T-cell (primary cell): ENCODE measurements at places on chromosomes 12 and 14. TPM values are rescaled to one million over a fixed set of nuclear protein-coding genes. Genes with fewer than 3 reads are reported as not detected.

C12orf54 gene
- not detected for total RNA-seq

RIN3 gene
- total RNA-seq, result 96.1 TPM

BEGAIN gene
- 1.6 TPM for total RNA-seq

RDH16 gene
- 1.1 TPM for total RNA-seq

MNAT1 gene
- total RNA-seq, result 19.2 TPM

MFAP5 gene
- not detected for total RNA-seq

CELA1 gene
- 0.47 TPM for total RNA-seq

RPL10L gene
- total RNA-seq, result not detected

RTL1 gene
- not detected for total RNA-seq

APAF1 gene
- 20.7 TPM for total RNA-seq

EMP1 gene
- 2.8 TPM for total RNA-seq

SENP1 gene
- 29.1 TPM for total RNA-seq

TNFRSF1A gene
- total RNA-seq, result 36.3 TPM

ANO2 gene
- not detected for total RNA-seq

ACSM4 gene
- not detected for total RNA-seq

NTN4 gene
- total RNA-seq, result 4.1 TPM

RIPK3 gene
- total RNA-seq, result 68.3 TPM

PRR4 gene
- 3.5 TPM for total RNA-seq

SYNDIG1L gene
- total RNA-seq, result not detected

C14orf180 gene
- not detected for total RNA-seq

FGF6 gene
- total RNA-seq, result not detected

ANO4 gene
- 0.26 TPM for total RNA-seq

SIX4 gene
- 0.12 TPM for total RNA-seq

TMEM253 gene
- total RNA-seq, result not detected

KRT85 gene
- total RNA-seq, result not detected

KRT5 gene
- total RNA-seq, result not detected

TAS2R50 gene
- total RNA-seq, result 1.6 TPM

ACYP1 gene
- total RNA-seq, result 15.3 TPM

CD63 gene
- total RNA-seq, result 70.1 TPM

ACRBP gene
- total RNA-seq, result 5.4 TPM

B3GNT4 gene
- total RNA-seq, result 1.4 TPM

APOF gene
- total RNA-seq, result not detected

VDR gene
- total RNA-seq, result 0.89 TPM

IL22 gene
- total RNA-seq, result not detected

SMOC1 gene
- total RNA-seq, result not detected

PAX9 gene
- not detected for total RNA-seq

TOGARAM1 gene
- 11.1 TPM for total RNA-seq

COL2A1 gene
- total RNA-seq, result not detected

JPH4 gene
- total RNA-seq, result 0.10 TPM

TAS2R20 gene
- 1.7 TPM for total RNA-seq

CCNK gene
- total RNA-seq, result 71.6 TPM

KRT74 gene
- 0.20 TPM for total RNA-seq

ACOT6 gene
- total RNA-seq, result not detected
